ENCODE measurements at places on chromosomes 4 and X. TPM values are rescaled to one million over a fixed set of nuclear protein-coding genes. Genes with fewer than 3 reads are reported as not detected.

Gene ATP2B3
- total RNA-seq: 68.0 TPM

Gene TCP11X2
- 3.7 TPM for total RNA-seq

Gene CFAP99
- total RNA-seq: not detected

Gene EBP
- total RNA-seq: 132 TPM

Gene VCX3A
- not detected for total RNA-seq

Gene USP17L5
- total RNA-seq: not detected

Gene PASD1
- not detected for total RNA-seq

Gene PHEX
- 0.17 TPM for total RNA-seq

Gene FAM47C
- not detected for total RNA-seq

Gene FTHL17
- not detected for total RNA-seq

Gene AFM
- not detected for total RNA-seq

Gene FGFR3
- total RNA-seq: 11.3 TPM

Gene SLIT2
- total RNA-seq: 21.6 TPM

Gene ETNPPL
- total RNA-seq: not detected

Gene RHOXF2
- not detected for total RNA-seq

Gene XKRX
- not detected for total RNA-seq

Gene HTRA3
- 0.64 TPM for total RNA-seq

Gene EFHC2
- total RNA-seq: not detected

Gene MAGEC1
- not detected for total RNA-seq

Gene IL9R
- not detected for total RNA-seq

Gene ITGB1BP2
- total RNA-seq: 7.8 TPM

Gene ENPEP
- total RNA-seq: 2.4 TPM

Gene SYP
- total RNA-seq: 291 TPM

Gene DCHS2
- 97.4 TPM for total RNA-seq

Gene SPANXC
- total RNA-seq: not detected

Gene PFKFB1
- total RNA-seq: 1.1 TPM

Gene MSN
- total RNA-seq: 72.3 TPM

Gene TMEM156
- total RNA-seq: not detected

Gene PDCL2
- not detected for total RNA-seq

Gene FAM114A1
- 1.0 TPM for total RNA-seq

Gene BCAP31
- total RNA-seq: 155 TPM

Data from glutamatergic neuron (in vitro differentiated cells).